KG1 (cell line): ENCODE measurements at places on chromosomes 5 and 9.

DNA sequence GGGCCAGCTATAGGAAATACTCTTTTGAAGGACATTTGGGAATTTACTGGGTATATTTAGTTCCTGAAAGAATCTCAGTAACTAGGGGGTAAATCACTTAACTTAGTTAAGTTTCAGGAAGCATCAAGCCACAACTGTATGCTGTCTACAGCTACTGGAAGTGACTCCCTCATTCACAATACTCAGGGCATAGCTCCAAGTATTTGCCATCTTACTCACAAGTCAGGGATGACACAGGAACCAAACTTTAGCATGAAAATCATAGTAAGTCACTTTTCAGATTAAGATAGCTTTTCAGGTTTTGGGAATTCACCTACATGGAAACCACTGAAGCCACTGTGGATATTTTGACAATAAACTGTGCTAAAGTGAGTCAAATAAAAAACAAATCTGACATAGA lies 242.4 kb upstream of the ATP10B start:
- no peak for DNase-seq

GRCh38 chr5:148970228-148970627 lies 92.6 kb downstream of the SH3TC2 start:
- no peak for DNase-seq

DNA sequence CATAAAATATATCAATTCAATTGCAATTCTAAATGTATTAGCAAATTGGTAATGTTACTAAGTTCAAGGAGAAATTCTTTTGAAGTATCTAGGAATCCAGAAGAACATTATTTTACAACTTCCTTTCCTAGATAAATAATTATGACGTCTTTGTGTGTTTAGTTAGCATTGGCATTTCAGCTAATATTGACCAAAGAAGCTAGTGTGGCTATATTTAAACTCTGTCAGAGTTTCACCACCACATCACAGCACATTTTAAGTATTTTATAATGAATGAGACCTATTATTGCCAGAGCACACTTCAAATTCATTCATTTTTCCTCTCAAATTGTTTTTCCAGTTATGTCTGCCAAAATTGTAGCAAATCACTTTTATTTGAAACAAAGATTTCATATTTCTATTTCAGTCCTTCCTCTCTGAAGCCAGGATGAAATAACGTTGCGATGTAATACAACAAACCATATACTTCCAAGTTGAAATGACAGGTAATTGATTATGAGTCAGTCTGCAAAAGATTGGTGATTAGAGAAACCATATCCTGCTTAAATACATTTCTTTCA lies 18.9 kb downstream of the PLK2 start:
- DNase-seq, result no peak

DNA sequence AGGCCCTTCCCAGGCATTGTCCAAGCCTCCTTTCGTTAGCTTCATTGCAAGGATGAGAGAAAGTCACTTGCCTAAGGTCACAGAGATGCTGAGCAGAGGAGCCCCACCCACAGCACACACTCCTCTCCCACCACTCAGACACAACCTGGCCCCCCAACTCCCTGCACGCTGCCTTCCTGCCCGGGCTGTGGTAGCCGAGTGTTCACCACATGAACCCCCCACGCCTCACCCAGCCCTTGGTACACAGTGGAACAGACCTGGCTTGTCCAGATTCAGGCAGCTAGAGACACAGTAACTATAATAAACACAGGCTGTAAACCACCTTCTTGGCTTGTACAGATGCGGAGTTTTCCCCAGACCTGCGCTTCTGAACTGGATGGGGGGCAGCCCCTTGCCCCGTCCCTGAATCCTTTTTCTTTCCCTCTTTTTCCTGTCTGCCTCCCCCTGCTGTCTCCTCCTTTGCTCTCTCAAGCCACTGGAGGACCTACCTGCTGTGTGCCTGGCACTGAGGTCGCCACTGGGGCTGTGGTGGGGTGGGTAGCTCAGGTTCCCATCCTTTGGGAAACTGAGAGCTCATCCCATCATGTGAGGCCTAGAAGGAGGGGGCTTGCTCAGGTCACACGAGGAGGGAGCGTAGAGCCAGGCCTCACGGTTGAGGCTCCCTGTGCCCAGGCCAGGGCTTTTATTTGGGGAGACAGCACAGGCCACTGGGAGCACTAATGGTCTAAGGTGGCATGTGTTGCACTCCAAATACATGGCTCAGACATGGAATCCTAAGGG lies 55.7 kb upstream of the SYNPO start:
- no peak for DNase-seq

DNA sequence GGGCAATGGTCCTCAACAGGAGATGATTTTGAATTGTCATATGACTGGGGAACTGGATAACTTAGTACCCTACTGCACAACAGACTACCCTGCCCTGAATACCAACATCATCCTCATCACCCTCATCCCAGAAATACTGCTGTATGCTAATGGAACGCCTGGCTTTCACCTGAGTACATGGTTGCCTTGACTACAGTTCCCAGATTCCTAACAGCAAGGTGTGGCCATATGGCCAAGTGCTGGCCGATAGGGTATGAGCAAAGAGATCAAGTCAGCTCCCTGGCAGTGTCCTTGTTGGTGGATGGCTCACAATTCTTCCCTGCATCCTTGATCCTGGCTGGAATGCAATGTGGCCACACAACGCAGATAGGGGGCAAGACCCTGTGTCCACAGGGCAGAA lies 31.2 kb upstream of the IRX2 start:
- DNase-seq, result no peak

DNA sequence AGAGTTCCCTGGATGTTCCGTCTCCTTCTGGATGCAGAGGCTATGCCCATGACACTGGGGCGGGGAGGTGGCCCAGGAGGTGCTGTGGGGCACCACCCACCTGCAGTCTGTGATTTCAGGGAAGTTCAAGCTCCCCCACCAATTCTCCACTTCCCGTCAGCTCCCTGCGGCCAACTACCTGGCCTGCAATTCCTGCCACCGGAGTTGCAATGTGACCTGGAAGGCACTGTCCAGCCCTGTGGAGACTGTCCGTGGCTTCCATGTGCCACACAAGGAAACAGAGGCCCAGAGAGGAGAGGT lies 16.6 kb downstream of the GFI1B start:
- no peak for DNase-seq

GRCh38 chr5:112006721-112007120 lies 249.7 kb upstream of the NREP start:
- DNase-seq, result no peak

DNA sequence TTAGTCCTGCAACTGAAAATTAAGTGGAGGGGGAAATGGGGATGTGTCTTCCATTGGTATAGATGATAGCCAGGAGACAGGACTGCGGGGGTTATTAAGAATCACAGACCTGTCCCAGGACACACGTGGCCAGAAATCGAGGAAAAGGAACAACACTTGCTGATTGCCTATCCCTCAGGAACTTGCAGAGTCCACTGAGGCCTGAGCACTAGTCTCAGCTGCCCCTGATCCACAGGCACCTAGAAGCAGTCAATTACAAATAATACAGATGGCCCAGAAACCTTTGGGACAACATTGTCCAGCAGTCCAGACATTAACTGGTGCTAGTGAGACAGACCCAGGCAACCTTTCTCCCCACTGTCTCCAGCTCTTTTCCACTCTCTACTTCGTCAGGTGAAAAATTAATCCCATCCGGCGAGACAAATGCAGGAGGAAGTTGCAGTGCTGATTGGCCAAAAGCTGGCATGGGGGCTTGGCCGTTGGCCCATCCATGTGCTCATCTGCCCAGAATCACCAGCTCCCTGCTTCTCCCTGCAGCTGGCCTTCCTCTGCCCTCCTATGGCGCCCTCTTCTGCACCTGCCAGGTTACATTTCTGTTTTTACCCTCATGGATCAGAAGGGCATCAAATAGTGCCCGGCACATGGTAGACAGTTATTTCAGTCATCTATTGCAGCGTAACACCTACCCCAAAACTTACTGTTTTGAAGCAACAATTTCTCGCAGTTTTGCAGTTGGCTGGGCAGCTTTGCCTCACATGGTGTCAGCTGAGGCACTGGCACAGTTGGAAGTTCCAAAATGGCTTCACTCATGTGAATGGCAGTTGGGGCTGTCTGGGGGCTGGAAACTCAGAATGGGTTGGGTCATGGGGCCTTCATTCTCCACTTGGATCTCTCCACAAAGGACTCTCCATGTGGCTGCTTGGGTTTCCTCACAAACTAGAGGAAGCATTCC lies 3.6 kb upstream of the B4GALT1 start:
- no peak for DNase-seq

GRCh38 chr9:14935106-14935751 lies 25.0 kb upstream of the FREM1 start:
- DNase-seq, result no peak

DNA sequence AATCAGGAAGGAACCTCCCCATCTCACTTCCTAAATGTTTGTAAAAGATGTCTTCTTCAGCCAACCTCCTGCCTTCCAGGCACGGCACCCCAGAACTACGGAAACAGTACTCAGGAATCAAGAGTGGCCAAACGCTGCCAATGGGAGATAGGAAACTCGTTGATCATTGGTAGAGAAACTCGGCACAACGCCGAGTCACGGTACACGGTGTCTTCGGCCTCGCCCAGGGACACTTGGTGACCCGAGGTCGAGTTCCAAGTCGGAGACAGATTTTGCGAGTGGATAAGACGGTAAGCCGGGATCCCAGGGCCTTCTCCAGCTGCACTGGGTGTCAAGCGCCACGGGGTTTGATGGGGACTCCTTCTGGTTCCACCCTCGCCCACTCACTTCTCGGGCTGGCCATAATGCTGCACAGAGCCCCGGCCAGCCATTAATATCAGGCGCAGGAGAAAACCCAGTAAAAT lies 343 bp downstream of the KIAA0825 start:
- DNase-seq, result no peak

DNA sequence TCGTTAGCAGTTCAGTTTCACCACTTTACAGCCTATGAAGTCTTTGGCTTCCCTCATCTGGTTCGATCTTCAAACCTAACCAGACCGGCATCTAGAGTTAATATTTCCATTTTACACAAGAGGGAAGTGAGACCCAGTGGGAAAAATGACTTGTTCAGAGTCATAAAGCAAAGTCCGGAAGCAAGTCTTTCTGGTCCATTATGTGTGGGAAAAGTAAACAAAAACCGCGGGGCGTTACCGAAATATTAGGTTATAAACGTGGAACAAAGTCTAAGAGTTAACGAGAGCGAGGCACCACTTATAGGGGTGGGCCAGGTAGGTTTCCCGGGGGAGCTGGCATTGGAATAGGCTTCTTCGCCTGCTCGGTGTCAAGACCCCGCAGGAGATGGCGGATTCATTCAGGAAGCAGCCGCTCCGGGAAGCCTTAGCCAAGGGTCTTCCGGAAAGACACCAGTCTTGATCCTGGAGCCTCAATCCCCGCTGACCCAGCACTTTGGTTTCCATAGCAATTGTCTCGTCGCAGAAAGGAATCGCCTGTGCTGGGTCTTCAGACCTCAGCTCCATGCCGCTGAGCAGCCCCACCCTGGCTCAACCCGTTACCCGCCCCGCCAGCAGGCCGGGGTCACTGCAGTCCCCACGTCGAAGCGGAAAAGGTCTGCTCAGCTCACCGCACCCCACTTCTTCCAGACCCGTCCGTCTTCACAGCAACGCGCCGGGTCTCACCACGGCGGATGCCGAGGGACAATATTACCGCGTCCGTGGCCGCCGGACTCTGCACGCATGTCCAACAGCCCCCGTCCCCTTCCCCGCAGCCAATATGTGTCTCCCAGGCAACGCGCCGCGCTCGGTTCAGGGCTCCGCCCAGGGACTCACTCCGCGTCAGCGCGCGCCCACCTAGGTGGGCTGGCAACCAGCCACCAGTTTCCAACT lies at the start of gene C5orf52:
Gene C5orf52 (plus strand): TSS at position 872 of the 930 bp plus-strand sequence. CDS start 82 bp downstream, outside the sequence.
- DNase-seq, result no peak

DNA sequence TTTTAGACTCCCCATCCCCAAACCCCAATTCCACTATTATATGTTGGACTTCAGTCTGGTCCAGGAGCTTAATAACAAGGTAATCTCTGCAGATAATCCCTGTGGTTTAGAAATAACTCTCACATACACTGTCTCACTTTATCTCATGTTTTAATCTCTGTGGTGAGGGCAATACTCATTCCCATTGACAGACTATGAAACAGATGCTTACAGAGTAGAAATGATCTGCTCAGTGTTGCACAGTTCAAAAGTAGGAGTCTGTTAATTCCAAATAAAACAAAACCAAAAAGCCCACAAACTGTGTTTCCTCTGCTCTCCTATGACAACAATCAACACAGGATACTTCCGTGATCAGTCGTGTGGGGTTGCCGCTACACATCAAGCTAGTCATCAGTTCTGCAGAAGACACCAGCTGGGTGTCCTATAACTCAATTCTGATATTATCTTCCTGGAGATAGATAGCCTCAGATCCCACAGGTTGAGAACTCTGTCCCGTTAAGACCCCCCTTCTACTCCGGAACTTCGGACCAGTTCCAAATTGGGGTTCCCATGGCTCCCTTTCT lies 26.3 kb upstream of the FANCC start:
- no peak for DNase-seq

DNA sequence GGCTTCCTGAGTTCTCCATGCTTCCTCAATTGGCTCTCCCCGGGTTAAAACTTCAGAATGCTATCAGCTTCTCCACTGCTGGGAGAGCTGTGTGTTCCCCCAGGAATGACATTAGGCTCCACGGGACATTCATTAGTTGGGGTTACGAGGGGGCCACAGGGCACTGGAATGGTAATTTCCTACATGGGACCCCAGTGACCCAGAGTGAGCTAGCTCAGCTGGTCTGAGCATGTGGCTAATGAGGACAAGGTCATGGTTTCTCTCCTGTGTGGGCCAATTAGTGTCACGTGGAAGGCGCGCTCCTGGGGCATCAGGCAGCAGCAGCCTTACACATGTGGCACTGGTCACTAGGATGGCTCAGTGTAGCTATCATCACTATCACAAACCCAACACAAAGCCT lies 21.0 kb downstream of the LSM11 start:
- no peak for DNase-seq

DNA sequence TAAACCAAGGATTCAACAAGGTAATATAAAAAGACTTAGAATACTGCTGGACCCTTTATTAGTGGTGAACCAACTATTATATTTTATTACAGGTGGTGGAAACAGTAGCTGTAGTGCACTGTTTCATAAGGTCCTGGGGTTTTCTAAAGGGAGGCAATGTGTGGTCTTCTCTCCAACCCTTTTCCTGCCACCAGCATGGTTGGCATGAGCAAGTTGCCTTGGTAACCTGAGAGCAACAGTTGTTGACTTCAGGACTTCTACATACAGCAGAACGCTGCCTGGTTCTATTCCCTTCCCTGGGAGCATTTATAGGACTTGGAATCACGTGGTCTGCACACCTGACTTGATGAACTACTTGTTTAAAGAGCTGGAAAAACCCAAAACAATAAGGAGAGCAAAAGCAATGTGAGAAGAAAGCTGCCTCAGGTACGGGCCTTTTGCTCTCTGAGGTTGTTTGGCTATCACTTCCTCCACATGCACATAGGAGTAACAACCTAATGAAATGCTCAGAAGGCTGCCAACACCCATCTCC lies 81.1 kb upstream of the RAI14 start:
- no peak for DNase-seq

GRCh38 chr9:37429441-37430285 lies 7.2 kb downstream of the GRHPR start:
- no peak for DNase-seq

DNA sequence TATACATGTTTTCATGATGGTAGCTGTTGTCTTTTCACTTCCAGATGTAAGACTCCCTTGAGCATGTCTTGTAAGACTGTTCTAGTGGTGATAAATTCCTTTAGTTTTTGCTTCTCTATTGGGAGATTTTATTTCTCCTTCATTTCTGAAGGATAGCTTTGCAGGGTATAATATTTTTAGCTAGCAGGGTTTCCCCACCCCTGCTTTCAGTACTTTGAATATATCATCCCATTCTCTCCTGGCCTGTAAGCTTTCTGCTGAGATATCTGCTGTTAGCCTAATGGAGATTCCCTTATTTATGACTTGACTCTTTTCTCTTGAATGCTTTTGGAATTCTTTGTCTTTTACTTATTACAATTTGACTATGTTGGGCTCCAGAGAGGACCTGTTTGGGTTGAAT lies 211.0 kb downstream of the GDNF start:
- DNase-seq, result no peak
